ENCODE measurements at places on chromosomes 5 and 9.

GRCh38 chr5:97121848-97122247 lies 20.6 kb downstream of the LIX1 start:
- no peak for DNase-seq

- DNase-seq: no peak
Measured at GRCh38 chr9:68777070-68777763, 72.2 kb downstream of the PIP5K1B start.

GRCh38 chr9:76576344-76576743 lies 117.4 kb downstream of the GCNT1 start:
- DNase-seq: no peak

DNA sequence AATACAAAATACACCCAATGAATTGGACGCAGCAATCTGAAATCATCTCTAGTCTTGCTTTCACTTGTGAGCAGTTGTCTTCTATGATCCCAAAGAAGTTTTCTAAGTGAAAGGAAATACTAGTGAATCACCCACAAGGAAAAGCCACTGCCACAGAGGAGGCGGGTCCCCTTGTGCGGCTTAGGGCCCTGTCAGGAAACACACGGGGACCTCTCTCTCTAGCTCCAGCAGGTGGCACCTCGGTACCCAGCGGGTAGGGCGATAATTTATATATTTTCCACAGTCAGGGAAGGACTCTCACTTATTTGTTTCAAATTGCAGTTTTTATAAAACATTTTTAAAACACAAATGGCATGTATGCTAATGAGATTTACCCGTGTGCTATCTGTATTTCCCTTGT lies 417.1 kb downstream of the KDM4C start:
- DNase-seq: no peak

DNA sequence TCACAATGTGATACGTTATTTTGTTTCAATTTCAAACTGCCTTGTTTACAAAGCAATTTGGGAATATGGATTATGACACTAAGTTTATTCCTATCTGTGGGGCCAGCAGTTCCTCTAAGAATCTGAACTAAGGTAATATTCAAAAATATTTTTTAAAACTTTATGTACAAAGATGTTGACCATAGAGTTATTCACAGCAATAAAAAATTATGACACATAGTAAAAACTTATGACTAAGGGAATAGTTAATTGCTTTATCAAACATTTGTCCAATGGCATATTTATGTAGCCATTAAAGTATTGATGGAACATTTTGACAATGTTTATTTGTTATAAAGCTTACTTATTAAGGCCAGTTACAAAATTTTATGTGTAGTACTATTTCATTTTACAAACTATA lies 73.4 kb upstream of the FREM1 start:
- DNase-seq: no peak

- DNase-seq: no peak
Measured at GRCh38 chr5:56012281-56012963, 17.7 kb upstream of the IL6ST start.

DNA sequence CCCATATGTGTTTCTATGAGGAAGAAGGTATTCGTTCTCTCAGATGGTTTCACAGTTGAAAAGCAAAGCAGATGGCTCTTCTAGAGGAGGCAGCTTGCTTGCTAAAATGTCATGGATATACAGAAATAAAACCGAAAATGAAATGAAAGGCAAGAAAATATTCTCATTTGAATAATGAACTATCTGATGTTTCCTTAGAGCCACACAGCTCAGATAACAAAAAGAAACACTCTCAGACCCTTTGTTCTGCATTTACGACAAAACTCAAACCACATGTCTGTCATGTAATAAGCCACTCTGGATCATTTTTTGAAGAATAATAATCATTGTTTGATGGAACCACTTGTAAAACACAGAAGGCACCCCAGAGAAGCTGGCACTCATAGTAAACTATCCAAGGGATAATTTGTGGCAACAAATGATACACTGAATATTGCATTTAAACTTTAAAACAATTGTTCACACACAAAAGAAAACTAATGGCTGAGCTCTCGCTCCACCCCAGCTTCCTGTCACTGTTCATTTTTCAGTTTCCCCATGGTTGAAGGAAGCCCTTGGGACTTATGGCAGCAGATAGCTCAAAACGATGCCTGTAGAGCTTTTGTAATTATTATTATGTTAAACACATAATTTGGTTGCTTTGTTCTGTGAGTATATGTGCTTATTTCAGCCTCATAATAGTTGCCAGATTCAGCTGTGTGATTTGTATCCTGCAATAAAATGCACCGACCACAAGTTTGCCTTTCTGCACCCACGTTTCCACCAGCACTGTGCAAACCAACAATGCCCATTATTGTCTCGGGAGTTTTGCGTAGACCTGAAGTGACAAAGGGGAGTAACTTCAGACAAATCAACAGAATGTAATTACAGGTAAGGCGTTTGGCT lies 256.0 kb downstream of the TMEM167A start:
- DNase-seq: no peak

DNA sequence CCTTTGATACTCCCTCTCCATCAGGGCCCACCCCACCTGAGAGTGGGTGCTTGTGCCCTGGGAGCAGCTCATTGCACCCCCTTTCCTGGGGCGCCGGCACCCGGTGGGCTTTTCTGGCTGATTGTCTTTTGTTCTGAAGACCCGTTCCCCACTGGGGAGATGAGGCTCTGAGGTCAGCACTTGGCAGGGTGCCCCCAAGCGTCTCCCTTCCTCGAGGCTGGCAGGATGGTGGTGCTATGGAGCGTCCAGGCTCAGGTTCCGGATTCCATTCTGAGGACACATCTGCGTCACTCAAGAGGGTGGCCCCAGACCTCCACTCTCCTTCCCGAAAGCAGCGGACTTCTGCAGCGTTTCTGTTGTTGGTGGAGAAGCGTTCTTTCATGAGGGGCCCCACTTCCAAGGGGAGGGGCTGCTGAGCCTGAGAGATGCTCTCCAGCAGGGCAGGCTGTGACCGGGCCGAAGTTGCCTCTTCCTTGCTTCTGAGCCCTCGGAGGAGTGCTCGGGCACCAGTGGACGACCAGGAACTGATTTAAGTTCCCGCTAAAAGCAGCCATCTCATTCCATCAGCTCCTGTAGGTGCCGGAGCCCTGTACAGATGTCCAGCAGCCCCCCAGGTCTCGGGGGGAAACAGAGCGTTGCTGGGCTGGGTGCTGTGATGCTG lies 42.2 kb downstream of the COL5A1 start:
- no peak for DNase-seq

- no peak for DNase-seq
Measured at GRCh38 chr5:14864181-14864812, 7.3 kb downstream of the ANKH start.

GRCh38 chr5:53971551-53971950 lies 338.8 kb downstream of the ARL15 start:
- DNase-seq: no peak

DNA sequence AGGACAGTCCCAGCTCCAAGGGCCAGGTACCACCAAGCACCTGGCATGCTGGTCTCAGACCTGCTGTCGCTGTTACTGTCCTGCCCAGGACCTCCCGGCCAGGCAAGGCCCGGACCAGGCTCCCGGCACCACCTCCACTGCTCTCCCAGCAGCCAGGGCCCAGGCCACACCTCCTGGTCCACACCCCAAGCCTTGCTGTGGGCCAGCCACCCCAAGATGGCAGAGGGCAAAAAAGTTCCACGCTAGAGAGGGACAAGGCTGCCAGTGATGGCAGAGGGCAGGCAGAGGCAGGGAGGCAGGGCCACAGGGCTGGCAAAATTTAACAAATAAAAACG lies 1.1 kb downstream of the DNLZ start:
- no peak for DNase-seq
